Naive thymus-derived CD8-positive, alpha-beta T cell (primary cell): ENCODE measurements at places on chromosomes 5 and 9.
A peak's percentile ranks its signal among the peaks of the same experiment; 100 is the strongest.

DNA sequence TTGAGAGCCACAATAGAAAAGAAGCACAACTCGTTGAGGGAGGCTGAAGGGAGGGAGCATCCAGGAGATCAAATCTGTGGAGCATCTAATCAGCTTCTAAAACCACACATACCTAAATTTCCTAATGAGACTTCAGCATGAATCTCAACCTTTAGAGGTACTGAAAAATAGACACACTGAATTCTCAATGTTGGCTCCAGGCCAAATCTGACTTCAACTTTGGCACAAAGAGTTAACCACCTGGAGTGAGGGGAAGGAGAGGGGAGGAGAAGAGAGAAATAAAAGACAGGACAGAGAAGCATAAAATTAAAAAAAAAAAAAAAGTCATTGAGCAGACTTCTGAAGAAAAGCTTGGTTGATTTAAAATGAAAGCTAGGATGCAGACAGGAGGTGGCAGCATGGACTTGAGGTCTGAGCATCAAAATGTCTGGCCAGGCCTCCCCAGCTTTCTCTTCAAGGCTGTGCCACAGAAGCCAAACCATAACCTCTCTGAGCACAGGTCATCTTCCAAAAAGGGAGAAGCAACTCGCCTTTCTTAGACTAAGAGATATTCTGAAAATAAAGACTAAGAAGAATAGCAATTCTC lies 205.6 kb downstream of the DENND1A start:
- no peaks in the 10 kb centered on the region for H3K4me1 ChIP-seq
- peaks cover 26% of the 10 kb centered on the region for H3K36me3 ChIP-seq
- H3K27me3 ChIP-seq, result no peaks in the 10 kb centered on the region
- no peak overlapping the region for H3K27ac ChIP-seq
- DNase-seq, result no peak
- H3K4me3 ChIP-seq, result no peak overlapping the region

DNA sequence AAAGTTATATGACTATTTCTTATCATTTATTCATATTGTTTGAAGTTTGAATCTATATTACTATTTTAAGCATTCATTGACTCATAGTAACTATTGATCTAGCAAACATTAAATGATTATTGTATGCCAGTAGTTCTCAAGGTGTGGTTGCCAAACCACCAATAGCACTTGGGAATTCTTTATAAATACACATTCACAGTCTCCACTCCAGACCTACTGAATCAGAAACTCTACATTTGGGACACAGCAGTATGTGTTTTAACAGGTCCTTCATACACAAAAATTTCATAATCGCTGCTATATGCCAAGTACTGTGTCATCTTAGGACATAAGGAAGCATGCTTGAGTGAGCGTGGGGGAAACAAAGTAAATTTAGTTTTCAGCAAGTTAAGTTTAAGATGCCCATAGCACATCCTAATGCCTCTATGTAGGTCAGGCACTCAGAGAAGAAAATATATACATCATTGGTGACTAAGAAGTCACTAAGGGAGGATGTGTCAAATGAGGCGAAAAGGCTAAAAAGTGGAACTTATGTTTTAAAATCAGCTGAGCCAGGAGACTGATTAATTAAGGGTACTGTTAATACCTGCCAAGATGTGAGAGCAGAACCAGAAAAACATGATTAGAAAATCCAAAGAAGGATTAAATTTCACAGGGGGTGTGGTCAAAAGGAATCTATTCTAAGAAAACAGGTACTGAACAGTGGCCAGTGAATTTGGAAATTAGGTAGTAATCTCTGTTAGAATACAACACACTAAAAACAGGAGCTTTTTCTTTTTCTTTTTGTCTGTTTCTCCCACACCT lies 340.8 kb downstream of the HCN1 start:
- H3K36me3 ChIP-seq, result no peaks in the 10 kb centered on the region
- no peak overlapping the region for H3K27ac ChIP-seq
- DNase-seq, result no peak
- H3K4me3 ChIP-seq, result no peak overlapping the region

GRCh38 chr9:37902796-37903646 lies 906 bp downstream of the SLC25A51 start:
- DNase-seq, result no peak
- peak overlapping the region; percentile 89 for H3K4me3 ChIP-seq
- H3K36me3 ChIP-seq, result no peaks in the 10 kb centered on the region

DNA sequence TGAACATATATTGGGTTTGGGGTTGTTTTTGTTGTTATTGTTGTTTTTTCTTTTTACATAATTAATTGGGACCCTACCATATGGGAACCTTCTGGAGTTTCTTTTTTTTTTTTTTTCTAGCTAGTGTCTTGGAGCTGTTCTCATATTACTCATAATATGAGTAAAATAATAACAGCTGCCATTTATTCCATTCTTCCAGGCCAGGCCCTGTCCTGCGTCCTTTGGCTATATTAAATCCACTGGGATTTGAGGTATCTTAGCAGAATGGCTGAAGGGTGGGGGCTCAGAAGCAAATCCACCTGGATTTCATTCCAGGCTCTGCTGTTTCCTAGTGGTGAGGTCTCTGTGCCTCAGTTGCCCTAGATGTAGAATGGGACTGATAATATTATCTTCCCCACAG lies 47.2 kb upstream of the RPL26L1 start:
- no peak for DNase-seq
- peaks cover 2% of the 10 kb centered on the region for H3K4me1 ChIP-seq
- no peak overlapping the region for H3K4me3 ChIP-seq
- no peaks in the 10 kb centered on the region for H3K36me3 ChIP-seq
- H3K27ac ChIP-seq, result no peak overlapping the region
- no peaks in the 10 kb centered on the region for H3K27me3 ChIP-seq

- no peaks in the 10 kb centered on the region for H3K27me3 ChIP-seq
- no peaks in the 10 kb centered on the region for H3K36me3 ChIP-seq
- H3K4me1 ChIP-seq, result peaks cover 47% of the 10 kb centered on the region
These were observed 7.5 kb upstream of the ERAP2 start for GRCh38 chr5:96868603-96869371.

- peaks cover 44% of the 10 kb centered on the region for H3K36me3 ChIP-seq
- H3K27ac ChIP-seq, result no peak overlapping the region
- H3K27me3 ChIP-seq, result no peaks in the 10 kb centered on the region
- DNase-seq, result no peak
These were observed 58.0 kb downstream of the ACO1 start for GRCh38 chr9:32442433-32442832.

- no peaks in the 10 kb centered on the region for H3K4me1 ChIP-seq
- H3K36me3 ChIP-seq, result no peaks in the 10 kb centered on the region
- DNase-seq, result no peak
- H3K27ac ChIP-seq, result no peak overlapping the region
These were observed 231.4 kb downstream of the MARCHF11 start for GRCh38 chr5:15948190-15948589.

DNA sequence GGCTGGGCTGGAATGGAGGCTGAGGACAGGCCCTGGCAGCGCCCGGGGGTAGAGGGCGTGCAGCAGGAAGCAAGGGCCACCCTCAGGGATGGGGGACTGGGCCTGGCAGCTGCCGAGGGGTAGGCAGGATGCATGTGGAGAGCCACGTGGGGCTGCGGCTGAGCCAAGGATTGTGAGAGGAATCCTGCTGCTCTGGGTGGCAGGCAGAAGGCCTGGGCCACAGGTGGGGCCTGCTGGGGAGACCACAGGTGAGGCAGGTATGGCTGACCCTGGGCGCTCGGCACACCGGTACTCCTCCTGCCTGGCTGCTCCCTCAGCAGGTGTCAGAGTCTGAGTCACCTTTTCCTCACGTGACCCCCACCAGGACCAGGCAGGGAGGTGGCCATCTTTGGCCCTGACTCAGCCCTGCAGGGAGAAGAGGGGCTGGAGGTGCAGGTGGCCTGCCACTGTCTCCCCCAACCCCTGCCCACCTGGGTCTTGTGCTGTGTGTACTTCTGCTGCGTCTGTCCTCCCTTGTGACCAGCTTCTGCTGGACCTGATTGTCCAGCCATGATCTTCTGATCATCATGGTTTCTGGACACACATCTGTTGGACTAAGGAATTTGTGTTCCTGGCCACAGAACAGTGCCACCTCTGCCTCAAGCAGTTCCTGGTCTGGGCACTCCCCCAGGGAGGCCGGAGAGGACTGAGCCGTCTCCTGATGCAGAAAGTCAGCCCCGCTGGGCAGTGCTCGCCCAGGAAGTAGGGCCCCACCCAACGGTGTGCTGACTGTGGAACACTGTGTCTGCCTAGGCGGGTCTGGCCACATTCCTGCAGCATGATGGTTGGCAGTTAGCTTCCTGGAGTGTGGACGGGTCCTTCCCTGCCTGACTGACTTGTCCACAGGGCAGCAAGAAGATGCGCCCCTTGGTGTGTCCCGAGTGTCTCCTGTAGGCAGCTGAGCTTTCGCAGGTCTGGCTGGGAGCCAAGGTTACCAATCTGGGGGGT lies 6.4 kb downstream of the ARRDC1 start:
- H3K36me3 ChIP-seq, result no peaks in the 10 kb centered on the region
- peak overlapping the region; percentile 61 for H3K27ac ChIP-seq
- H3K4me1 ChIP-seq, result peaks cover 21% of the 10 kb centered on the region
- no peak overlapping the region for H3K4me3 ChIP-seq
- no peaks in the 10 kb centered on the region for H3K27me3 ChIP-seq

DNA sequence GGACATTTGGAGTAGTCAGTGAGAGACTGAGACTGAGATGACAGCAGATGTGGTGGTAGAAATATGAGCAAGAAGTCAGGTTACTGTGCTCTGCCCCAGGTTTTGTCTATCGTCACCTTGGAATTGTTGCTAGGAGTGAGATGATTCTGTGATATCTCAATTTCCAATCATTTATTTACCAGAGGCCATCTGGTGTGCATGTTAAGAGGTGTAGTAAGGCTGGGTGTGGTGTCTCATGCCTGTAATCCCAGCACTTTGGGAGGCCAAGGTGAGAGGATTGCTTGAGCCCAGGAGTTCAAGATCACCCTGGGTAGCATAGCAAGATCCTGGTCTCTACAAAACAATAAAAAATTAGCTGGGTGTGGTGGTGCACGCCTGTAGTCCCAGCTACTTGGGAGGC lies 38.6 kb upstream of the CARTPT start:
- H3K4me1 ChIP-seq, result no peaks in the 10 kb centered on the region
- no peak overlapping the region for H3K4me3 ChIP-seq
- no peaks in the 10 kb centered on the region for H3K36me3 ChIP-seq
- DNase-seq, result no peak
- H3K27me3 ChIP-seq, result peaks cover 25% of the 10 kb centered on the region

DNA sequence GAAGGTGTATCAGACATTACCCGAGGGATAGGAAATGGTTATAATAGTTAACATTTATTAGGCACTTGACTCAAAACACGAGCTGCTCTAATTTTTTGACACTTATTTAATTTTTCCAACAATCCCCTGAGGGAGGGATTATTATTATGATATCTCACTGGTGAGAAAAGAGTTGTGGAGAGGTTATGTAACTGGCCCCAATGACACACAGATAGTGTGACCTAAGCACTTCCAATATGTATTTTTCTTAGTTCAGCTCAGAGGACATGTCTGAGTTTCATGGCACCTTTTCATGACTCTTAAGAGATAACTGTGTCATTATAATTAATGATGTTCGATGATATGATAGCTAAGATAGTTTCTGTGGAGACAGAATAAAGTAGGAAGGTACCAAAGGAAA lies 86.9 kb downstream of the PTCD2 start:
- DNase-seq, result no peak
- H3K4me1 ChIP-seq, result no peaks in the 10 kb centered on the region
- H3K4me3 ChIP-seq, result no peak overlapping the region
- H3K27me3 ChIP-seq, result peaks cover 6% of the 10 kb centered on the region

DNA sequence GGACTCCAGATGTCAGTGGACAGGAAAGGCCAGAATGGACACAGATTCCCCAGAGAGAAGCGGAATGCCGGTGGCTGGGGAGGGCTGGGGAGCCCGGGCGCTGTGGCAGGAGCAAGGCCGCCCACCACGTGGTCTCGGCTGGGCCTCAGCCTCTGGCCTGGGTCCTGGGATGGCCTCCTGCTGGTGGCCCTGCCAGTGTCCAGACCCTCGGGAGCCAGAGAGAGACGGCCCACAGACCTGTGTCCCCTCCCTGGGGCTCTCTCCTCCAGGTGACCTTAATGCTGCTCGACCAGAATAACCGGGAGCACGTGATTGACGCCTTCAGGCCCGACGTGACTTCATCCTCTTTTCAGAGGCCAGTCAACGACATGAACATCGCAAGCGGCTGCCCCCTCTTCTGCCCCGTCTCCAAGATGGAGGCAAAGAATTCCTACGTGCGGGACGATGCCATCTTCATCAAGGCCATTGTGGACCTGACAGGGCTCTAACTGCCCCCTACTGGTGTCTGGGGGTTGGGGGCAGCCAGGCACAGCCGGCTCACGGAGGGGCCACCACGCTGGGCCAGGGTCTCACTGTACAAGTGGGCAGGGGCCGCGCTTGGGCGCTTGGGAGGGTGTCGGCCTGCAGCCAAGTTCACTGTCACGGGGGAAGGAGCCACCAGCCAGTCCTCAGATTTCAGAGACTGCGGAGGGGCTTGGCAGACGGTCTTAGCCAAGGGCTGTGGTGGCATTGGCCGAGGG lies 19.0 kb downstream of the FBXW5 start:
- no peak overlapping the region for H3K27ac ChIP-seq
- DNase-seq, result no peak
- peaks cover 28% of the 10 kb centered on the region for H3K36me3 ChIP-seq
- no peaks in the 10 kb centered on the region for H3K4me1 ChIP-seq
- H3K27me3 ChIP-seq, result no peaks in the 10 kb centered on the region

DNA sequence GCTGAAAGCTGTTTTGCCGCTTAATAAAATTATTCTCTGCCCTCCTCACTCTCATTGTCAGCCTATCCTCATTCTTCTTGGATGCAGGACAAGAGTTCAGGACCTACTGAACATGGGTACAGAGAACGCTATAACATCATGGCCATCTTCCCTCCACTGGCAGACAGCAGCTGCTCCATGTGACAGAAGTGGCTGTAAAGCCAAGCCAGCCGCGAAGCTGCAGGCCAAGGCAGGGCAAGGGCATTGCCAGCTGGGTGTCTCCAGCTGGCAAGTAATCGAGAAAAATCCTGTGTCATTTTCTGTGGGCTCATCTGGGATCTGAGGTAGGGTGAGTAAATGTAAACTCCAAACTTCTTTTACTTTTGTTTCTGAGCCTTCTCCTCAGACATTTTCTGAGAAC lies 84.8 kb downstream of the SLC25A46 start:
- no peak overlapping the region for H3K4me3 ChIP-seq
- H3K36me3 ChIP-seq, result no peaks in the 10 kb centered on the region
- DNase-seq, result no peak
- no peak overlapping the region for H3K27ac ChIP-seq

- H3K27ac ChIP-seq, result no peak overlapping the region
- H3K36me3 ChIP-seq, result no peaks in the 10 kb centered on the region
- H3K4me1 ChIP-seq, result no peaks in the 10 kb centered on the region
These were observed 7.0 kb downstream of the IGFBPL1 start for GRCh38 chr9:38417003-38417945.
